ENCODE measurements at places on chromosomes 3 and 15.
A peak's percentile ranks its signal among the peaks of the same experiment; 100 is the strongest.

DNA sequence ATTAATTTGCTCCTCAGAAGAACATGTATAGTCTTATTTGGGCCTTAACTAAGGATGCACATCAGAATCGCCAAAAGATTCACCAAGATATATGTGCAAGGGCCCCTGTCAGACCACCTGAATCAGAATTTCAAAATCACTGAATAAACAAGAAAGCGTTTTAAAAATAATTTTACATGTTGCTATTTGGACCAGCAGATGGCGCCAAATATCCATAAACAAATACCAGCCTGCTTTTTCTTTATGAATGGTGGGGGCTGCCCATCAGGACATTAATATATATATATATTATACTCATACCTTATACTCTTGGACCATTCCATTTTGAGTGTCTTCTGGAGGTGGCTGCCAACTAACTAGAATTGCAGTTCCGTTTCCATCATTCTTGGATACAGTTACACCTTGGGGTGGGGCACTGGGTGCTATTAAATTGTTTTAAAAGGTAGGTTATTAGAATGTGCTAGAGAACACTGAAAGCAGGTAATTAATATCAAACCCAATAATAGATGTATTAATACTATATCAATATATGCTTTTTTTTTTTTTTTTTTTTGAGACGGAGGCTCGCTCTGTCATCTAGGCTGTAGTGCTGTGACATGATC, 1108.3 kb downstream of the ROBO1 start:
- DNase-seq = no peak

DNA sequence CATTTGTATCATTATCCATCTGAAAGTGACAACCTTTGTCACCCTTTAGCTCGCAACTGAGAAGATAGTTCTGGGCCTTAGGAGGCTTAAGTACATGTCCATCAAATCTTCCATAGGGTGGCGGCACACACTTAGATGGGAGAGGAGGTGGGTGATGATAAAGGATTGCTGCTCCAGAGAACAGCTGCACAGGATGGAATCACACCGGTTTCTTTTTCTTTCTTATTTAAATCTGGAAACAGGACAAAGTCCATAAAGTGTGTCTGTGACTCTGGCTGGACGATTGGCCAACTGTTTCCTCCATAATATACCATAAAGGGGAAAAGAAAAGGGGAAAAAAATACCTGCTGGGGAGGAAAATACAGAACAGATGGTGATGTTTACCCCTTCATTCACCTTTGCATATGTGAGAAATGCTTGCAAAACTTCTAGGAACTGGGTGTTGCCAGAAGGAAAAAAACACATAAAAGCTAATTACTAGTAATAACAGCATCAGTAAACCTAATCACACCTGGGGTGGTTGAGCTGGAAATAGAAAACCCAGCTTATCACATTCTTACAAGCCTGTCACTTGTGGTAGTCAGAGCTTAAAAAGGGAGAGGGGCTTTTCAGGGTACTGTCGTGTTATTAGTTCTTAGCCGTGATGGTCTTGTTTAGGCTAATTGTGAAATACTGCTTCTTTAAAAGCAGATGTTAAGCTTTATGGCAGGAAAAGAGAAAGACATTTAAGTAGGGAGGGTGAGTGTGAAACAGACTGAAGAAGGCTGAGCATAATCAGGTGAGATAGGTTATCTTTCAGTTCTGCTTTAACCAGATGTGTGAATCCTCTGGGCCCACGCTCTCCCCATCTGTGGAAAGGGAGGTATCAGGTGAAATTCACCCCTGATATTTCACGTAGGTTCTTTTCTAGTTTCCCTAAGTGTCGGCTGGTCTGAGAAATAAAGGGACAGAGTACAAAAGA, 16.7 kb downstream of the C2CD4A start:
- DNase-seq = no peak

DNA sequence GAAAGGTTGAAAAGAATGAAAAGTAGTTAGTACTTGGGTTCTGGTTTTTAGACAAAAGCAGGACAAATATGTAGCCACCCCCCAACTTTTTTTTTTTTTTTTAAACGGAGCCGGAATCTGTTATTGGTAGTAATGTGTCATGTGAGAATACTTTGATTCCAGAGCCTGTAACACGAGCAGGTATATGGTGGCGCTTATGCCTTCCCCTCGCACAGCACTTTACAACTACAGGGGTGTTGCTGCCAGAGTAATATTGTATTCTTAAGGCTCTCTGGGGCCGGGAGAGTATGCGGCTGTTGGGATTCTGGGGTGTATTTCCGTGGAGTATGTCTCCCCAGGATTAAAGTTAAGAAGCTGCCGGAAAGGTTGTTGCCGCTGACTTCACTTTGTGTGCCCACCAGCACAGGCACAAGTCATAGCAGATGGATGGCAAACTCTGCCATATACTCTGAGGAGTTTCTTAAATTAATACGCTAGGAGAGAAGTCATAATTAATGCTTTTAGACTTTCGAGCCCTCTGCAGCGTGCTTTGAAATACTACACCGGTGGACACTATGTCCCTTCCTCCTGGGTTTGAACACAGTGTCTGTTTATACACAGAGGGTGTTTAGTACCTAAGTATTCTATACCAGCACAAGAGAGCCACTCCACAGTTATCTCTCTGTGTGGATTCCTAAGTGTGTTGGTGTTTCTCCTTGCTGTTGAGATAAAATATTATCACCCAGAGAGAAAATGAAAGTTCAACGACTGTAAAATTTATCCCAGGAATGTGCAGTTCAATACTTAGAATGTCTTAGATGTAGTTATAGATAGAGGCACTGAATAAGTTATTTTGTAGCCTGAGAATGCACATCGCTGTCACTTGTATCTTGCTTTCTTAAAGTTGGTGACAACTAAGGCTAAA, 1.4 kb downstream of the MBNL1 start:
- DNase-seq = no peak

- DNase-seq = no peak
Observed at GRCh38 chr15:66573719-66574595, 8.2 kb upstream of the LCTL start.

GRCh38 chr3:123489400-123490004, 40.6 kb upstream of the ADCY5 start:
- peak; percentile 36 for DNase-seq

DNA sequence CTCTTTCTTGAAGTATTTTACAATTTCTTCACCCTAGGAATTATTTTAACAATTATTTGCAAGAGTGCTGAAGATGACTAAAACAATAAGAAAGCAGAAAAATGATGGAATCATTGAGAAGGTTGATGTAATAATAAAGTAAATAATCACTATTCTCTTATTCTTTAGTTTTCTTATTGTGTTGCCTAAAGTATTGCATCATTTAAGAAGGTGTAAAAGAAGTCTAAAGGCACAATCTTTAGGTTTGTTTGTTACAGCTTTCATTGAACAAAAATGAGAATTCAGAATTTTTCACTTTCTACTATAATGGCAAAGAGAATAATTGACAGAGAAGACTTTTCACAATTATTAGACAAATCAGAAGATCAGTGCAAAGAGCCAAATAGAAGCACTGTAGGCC, 65.2 kb downstream of the ASTE1 start:
- no peak for DNase-seq

GRCh38 chr3:165254812-165255211, 58.6 kb upstream of the SLITRK3 start:
- no peak for DNase-seq

DNA sequence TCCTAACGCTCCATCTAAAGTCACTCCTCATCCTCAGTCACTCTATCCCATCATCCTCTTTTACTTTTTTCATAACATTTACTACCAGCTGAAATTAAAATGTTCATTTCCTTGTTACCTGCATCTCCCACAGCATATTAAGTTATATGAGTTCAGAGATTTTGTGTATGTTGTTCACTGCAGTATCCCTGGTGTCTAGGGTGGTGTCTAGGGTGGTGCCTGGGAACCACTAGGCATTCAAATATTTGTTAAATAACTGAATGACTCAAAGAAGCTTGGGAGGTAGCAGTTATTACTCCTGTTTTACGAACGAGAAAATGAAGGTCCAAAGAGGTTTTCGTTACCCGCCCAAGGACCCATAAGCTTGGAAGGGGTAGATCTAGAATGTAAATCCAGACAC, 1.9 kb upstream of the C3orf49 start:
- no peak for DNase-seq

DNA sequence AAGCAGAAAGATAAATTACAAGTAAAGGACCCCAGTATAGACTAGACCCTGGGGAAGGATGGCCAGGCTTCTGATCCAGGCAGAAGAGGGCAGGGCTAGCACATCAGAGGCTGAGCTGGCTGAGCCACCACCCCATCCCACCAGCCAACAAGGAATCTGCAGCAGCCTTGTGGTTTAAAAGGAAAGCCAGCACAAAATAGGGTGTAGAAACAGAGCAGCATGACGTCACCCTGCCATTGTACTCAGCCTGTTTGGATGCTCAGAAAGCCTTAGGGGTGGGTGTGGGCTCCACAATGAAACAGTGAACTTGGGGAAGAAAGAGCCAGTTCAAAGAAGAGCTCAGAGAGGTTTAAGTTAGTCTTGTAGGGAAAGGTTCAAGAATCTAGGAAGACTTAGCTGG, 28.2 kb downstream of the DUOX1 start:
- no peak for DNase-seq

GRCh38 chr3:194685718-194686413, at the start of gene FAM43A:
FAM43A (plus strand) TSS chr3:194685883; CDS start chr3:194686827, 944 bp downstream.
- DNase-seq = peak; percentile 74

Measured in stimulated activated CD4-positive, alpha-beta T cell treated with anti-CD3 and anti-CD28 coated beads, Interleukin-12 subunit alpha, Interleukin-12 subunit beta, amount 100 ng/mL, for 4 hours (primary cell).